NCI-H2107 (cell line): ENCODE measurements at places on chromosomes 6 and 20.

GRCh38 chr6:30800871-30801270 lies 56.5 kb upstream of the IER3 start:
- no peak for DNase-seq

DNA sequence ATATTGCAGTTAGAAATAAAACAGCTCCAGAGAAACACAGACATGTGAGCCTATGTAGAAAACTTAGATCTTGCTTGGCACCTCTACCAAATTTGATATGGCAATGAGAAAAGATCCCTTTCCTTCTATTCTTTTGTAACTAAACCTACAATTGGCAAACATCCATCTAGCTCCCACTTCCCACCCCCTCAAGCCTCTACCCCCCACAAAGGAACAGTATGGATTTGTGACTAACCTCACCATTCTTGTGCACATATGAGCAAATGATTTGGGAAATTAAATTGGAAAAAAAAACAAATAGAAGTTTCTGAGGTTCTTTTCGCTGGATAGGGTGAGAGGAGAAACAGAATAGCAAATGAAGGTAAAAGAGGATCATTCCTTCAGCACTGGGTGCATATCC lies 85.8 kb upstream of the TIAM2 start:
- DNase-seq: no peak

DNA sequence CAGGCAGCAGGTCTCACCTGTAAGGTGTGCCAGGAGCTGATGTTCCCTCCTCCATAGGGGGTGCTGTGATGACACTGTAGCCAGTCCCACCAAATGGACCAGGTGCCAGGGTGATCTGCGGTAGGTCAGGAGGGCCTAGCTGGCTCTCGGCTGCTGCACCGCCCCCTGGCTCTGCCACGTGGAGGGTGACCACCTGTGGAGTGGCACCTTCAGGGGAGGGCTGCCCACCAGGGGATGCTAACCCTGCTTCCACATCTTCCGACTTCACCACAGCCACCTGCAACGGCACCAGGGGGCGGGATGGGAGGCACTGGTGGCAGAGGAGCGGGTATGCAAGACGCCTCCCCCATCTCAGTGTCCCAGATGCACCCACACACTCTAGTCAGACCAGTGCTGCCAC lies 18.3 kb downstream of the ZNF335 start:
- no peak for DNase-seq

GRCh38 chr6:3835055-3835731 lies 14.0 kb upstream of the FAM50B start:
- no peak for DNase-seq

GRCh38 chr6:110731196-110731595 lies 84.1 kb downstream of the CDK19 start:
- DNase-seq: no peak

DNA sequence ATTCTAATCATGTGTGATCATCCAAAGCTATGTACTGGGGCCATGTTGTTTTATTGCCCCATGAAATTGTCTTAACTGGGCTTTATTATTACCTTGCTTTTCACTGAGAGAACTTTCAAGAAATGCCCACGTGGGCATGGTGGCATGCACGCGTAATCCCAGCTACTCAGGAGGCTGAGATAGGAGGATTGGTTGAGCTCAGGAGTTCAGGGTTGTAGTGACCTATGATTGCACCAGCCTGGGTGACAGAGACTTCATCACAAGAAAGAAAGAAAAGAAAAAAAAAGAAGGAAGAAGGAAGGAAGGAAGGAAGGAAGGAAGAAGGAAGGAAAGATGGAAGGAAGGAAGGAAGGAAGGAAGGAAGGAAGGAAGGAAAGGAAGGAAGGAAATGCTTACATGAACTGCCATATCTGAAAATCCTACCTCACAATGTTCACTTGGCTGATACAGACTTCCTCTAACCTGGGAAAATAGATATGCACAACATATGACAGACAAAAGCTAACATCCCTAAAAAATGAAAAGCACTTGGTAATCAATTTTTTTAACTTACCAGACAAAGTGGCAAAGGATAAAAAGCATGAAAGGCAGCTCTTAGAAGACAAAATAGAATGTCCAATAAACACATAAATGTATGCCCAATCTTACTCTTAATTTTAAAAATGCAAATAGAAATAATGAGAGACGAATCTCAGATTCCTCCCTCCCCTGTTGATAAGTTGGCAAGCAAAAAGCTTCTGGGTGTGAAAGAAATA lies 25.5 kb upstream of the TMEM244 start:
- no peak for DNase-seq

DNA sequence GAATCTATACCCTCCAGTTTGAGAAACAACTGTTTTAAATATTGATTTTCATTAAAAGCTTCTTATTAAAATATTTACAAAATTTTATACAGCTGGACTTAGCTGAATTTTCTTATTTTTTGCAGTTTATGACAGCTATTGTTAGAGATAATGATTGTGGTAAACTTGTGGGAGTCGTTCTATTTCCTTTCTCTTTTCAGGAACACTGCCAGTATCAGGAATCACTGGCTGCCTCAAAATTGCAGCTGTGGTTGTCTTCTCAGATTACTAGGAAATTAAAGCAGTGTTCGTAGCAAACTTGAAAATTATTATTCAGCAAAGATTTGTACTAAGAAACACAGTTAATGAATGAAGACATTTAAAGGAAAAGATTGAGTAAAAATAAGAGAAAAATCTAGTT lies 311.0 kb downstream of the CENPW start:
- no peak for DNase-seq

DNA sequence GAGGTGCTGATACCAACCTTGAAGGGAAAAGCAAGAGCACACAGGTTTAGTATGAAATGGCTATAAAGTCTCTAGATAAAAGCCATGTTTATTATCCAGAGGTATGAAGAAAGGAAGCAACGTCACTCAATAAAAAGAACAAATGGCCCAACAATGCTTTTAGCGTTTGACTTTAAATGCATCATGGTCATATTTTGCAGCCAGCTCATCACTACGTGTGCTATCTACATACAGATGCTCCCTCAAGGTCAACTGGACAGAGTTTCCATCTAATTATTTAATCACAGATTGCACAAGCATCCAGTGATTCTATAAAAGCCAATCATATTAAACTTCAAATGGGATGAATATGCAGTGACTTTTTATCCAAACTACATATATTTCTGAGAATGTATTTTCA lies 127.6 kb upstream of the SYNDIG1 start:
- no peak for DNase-seq

GRCh38 chr20:1618954-1619540 lies 762 bp downstream of the SIRPB1 start:
- no peak for DNase-seq

DNA sequence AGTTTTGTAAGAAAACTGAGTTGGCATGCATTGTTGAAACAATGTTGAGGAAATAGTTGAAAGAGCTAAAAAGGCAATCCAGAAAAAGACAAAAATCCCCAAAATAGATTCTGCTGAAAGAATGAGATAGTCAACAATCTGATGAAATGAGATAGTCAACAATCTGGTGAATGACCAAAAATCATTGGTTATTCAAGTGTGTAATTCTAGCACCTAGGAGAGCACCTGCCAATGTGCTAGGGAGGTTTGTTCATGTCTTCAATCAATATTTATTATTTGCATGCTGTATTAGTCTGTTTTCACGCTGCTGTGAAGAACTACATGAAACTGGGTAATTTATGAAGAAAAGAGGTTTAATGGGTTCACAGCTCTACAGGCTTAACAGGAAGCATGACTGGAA lies 307.1 kb upstream of the HSF2 start:
- no peak for DNase-seq

DNA sequence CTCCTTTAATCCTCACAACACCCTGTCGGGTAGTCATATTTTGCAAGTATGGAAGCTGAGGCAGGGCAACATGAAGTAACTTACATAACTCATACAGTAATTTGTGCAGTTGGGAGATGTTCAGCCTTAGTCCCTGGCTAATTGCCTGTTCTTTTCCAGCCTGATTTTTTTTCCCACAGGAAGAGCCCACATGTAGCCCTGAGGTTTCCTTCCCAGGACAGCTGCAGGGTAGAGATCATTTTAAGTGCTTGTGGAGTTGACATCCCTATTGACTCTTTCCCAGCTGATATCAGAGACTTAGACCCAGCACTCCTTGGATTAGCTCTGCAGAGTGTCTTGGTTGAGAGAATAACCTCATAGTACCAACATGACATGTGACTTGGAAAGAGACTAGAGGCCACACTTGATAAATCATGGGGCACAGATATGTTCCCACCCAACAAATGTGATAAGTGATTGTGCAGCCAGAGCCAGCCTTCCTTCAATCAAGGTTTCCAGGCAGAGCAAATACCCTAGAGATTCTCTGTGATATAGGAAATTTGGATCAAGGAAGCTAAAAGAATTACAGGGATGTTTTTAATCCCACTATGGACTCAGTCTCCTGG lies 5.0 kb upstream of the BTN2A1 start:
- DNase-seq: no peak

GRCh38 chr6:115902436-115902835 lies 158.3 kb downstream of the FRK start:
- DNase-seq: no peak

DNA sequence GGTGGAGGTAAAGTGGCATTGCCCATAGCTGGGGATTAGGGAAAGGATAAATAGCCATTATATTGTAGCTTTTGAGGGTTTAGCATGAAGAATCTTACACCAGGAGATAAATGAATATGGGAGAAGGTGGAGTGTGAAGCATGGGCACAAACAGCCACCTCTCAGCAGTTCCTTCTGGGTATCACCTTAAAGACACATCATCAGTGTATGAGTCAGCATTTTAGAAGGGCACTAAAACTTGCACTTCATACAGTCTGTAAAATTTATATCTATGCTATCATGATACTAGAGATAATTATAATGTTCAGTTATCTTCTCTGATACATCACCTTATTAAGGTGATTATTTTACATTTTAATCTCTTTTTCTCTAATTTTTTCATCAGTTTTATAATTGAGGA lies 25.3 kb downstream of the SLC35A1 start:
- no peak for DNase-seq

GRCh38 chr20:1005452-1006027 lies 3.4 kb upstream of the RSPO4 start:
- DNase-seq: no peak
